ENCODE measurements at places on chromosomes 6 and 20. TPM values are rescaled to one million over a fixed set of nuclear protein-coding genes. Genes with fewer than 3 reads are reported as not detected.

GRCh38 chr6:156791320-156791850 lies 14.2 kb downstream of the ARID1B start:
- no peaks in the 10 kb centered on the region for H3K36me3 ChIP-seq
- no peak overlapping the region for H3K4me3 ChIP-seq
- peaks cover 81% of the 10 kb centered on the region for H3K4me1 ChIP-seq
- no peak for DNase-seq
- no peaks in the 10 kb centered on the region for H3K27me3 ChIP-seq

DNA sequence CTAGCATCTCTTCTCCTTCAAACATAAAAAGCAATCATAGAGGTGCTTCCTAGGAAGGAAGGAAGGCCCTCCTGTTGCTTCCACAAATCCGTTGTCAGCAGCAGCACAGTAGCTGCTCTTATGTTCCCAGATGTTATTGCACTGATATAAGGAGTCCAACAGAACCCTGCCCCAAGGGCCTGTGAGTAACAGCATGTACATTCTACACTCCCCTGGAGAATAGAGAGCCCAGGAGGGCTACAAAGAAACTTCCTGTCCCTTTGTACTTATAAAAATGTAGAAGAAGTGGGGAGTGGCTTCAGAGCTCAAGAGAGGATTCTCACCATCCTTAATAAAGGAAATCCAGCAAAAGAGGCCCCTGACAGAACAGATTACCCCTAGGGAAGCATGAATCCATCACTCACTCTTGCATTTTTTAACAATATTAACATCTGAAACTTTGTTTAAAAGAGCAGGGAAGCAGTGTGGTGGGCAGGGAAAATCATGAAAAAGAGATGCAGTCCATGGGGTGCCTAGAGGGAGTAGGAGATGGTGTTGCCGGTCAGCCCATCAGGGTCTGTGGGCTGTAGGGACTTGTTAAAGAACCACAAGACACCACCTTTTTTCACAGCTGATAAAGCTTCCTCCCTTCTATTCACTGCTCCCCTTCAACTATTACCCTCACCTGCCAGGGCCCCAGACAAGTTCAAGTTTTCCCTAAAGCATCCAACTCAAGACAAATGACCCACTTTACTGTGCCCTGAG lies 104.5 kb upstream of the ADGRF1 start:
- H3K4me3 ChIP-seq: no peak overlapping the region
- no peaks in the 10 kb centered on the region for H3K36me3 ChIP-seq
- DNase-seq: no peak
- H3K4me1 ChIP-seq: no peaks in the 10 kb centered on the region
- H3K27me3 ChIP-seq: no peaks in the 10 kb centered on the region

DNA sequence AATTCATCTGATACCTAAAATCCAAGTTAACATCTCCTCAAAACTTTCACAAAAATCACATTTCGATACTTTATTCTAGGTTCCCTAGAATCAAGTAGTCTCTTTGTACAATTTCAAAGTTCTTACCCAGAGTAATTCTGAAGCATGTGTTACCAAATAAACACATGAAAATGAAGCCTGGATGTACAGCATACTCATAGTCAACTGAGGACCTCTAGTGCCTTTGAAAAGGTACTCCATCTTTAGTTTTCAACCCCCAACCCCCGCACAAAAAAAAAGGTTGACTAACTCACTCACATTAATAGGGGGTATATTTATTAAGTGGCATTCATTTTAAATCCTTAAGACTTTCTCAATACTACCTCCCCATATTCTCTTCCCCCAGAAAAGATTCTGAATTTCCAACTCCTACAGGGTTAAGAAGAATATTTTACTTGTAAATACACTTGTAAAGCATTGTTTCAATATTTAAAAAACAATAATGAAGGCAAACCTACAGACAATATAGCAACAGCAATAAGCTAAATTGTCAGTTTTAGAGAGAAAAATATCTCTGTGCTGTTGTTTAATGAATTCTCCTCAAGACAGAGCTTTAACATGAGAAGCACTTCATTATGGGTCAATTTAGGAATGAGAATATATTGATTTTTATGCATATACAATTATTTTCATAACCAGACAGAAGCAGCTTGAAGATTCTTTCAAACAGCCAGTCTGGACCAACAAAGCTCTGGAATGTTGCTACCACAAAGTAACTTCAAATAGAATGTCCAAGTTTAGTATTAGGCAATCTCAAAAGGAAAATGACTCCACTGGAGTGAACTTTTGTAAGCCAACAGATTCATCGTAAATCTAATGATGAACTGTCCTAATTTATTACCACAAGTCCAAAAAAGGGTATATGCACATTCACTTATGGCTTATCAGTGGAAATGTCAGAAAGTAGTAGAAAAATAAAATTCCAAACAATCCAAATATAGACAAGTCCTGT lies 3.3 kb downstream of the PLN start:
- no peaks in the 10 kb centered on the region for H3K36me3 ChIP-seq
- DNase-seq: no peak
- no peaks in the 10 kb centered on the region for H3K27me3 ChIP-seq

GRCh38 chr6:24659561-24659960 lies 7.1 kb downstream of the TDP2 start:
- no peaks in the 10 kb centered on the region for H3K27me3 ChIP-seq
- peaks cover 14% of the 10 kb centered on the region for H3K36me3 ChIP-seq
- no peak for DNase-seq

Gene ADGRG6
- total RNA-seq: 0.35 TPM

- H3K36me3 ChIP-seq: no peaks in the 10 kb centered on the region
- no peak for DNase-seq
- no peak overlapping the region for H3K27ac ChIP-seq
- H3K4me1 ChIP-seq: no peaks in the 10 kb centered on the region
- H3K4me3 ChIP-seq: no peak overlapping the region
- H3K27me3 ChIP-seq: no peaks in the 10 kb centered on the region
Observed at GRCh38 chr6:54847799-54848597, 1.4 kb downstream of the FAM83B start.

GRCh38 chr20:62523473-62524203 lies 47.8 kb upstream of the GATA5 start:
- H3K4me3 ChIP-seq: no peak overlapping the region
- no peaks in the 10 kb centered on the region for H3K27me3 ChIP-seq
- DNase-seq: peak; percentile 59
- H3K36me3 ChIP-seq: no peaks in the 10 kb centered on the region

Gene PLEKHG1
- total RNA-seq: 9.4 TPM

Gene IMPG1
- not detected for total RNA-seq

GRCh38 chr6:110876806-110877564 lies 2.4 kb downstream of the AMD1 start:
- peak overlapping the region; percentile 99 for H3K27ac ChIP-seq
- H3K4me3 ChIP-seq: peak overlapping the region; percentile 95
- DNase-seq: no peak
- H3K4me1 ChIP-seq: peaks cover 59% of the 10 kb centered on the region
- no peaks in the 10 kb centered on the region for H3K27me3 ChIP-seq

Gene SLC4A11
- total RNA-seq: 3.1 TPM

DNA sequence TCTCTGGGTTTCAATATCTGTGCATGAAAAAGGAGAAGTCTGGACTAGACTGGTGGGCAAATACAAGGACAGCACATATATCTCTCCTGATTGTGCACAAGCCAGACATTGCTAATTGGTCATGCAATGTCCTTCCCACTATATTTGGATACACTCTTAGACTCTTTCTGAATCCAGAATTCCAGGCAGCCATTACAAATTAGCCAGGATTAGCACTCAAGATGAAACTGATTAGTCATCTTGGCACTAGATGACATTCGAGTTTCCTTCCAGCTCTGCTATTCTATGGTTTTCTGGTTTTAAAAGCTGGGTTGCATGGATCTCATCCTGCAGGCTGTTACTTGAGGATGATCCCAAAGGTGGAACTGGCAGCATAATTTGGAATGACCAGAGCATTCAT lies 73.2 kb downstream of the SCP2D1 start:
- H3K27me3 ChIP-seq: no peaks in the 10 kb centered on the region
- no peaks in the 10 kb centered on the region for H3K36me3 ChIP-seq
- no peak overlapping the region for H3K27ac ChIP-seq
- no peak for DNase-seq
- H3K4me1 ChIP-seq: no peaks in the 10 kb centered on the region
- no peak overlapping the region for H3K4me3 ChIP-seq

DNA sequence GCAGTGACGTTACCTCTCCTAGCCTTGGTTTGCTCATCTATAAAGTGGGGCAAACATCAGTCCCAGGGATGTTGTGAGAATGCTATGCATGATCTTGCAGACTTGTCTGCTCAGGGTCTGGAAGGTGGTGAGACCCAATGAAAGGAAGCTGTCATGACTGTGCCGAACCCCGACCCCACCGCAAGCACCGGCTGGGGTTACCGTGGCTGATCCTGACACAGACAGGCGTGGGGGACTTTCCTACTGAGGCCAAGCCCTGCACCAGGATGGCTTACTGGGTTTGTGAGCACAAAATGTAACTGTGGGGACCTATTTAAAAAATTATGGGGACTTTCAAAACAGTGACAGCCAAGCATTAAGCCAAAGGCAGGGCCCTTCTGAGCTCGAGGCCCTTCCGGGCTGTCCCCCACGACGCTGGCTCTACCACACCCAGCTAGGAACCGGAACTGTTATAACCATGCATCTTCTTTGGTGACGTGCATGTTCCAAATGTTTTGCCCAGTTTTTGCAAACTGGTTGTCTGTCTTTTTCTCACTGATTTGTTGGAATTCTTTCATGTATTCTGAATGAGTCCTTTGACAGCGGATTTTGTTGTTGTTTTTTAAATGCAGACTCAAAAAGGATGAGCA lies 76.6 kb upstream of the PMEPA1 start:
- no peak overlapping the region for H3K27ac ChIP-seq
- no peak overlapping the region for H3K4me3 ChIP-seq
- H3K27me3 ChIP-seq: no peaks in the 10 kb centered on the region
- no peaks in the 10 kb centered on the region for H3K36me3 ChIP-seq
- no peak for DNase-seq

Gene C2
- total RNA-seq: 0.73 TPM

Gene SLC17A1
- total RNA-seq: not detected

Gene RNF182
- not detected for total RNA-seq

Gene PPIL6
- not detected for total RNA-seq

GRCh38 chr6:35637911-35638310 lies 50.8 kb downstream of the FKBP5 start:
- DNase-seq: no peak
- H3K4me3 ChIP-seq: no peak overlapping the region
- peaks cover 8% of the 10 kb centered on the region for H3K36me3 ChIP-seq
- H3K4me1 ChIP-seq: peaks cover 30% of the 10 kb centered on the region
- H3K27ac ChIP-seq: no peak overlapping the region

- no peak overlapping the region for H3K27ac ChIP-seq
- no peaks in the 10 kb centered on the region for H3K36me3 ChIP-seq
- no peaks in the 10 kb centered on the region for H3K27me3 ChIP-seq
- peaks cover 7% of the 10 kb centered on the region for H3K4me1 ChIP-seq
Observed at GRCh38 chr6:166346965-166347364, 4.6 kb upstream of the SFT2D1 start.

GRCh38 chr6:56573624-56574023 lies 69.1 kb downstream of the DST start:
- no peak overlapping the region for H3K4me3 ChIP-seq
- H3K4me1 ChIP-seq: no peaks in the 10 kb centered on the region
- no peaks in the 10 kb centered on the region for H3K27me3 ChIP-seq
- no peak for DNase-seq

Gene DOK5
- total RNA-seq: 4.8 TPM

Gene FILIP1
- not detected for total RNA-seq

Gene CNKSR3
- 0.62 TPM for total RNA-seq

GRCh38 chr6:18654821-18655220 lies 267.7 kb downstream of the RNF144B start:
- H3K27me3 ChIP-seq: no peaks in the 10 kb centered on the region
- no peak overlapping the region for H3K27ac ChIP-seq
- no peak overlapping the region for H3K4me3 ChIP-seq
- DNase-seq: no peak

GRCh38 chr6:41573985-41574384 lies 27.8 kb downstream of the FOXP4 start:
- DNase-seq: no peak
- no peaks in the 10 kb centered on the region for H3K36me3 ChIP-seq

DNA sequence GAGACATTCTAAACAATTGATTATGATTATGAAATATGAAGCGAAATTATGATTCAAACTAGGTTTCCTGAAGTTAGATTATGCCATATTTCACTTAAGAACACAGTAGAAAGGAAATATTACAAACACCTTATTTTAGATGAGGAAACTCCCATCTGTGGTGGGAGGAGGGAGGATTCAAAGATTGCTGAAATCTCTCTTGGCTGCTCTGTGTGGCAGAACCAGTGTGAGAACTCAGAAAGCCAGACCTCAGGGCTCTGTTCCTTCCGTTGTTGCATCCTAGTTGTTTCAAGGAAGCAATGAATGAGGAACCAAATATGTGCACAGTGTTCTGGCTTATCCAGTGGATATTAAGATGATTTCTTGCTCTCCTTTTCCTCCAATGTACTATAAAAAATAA lies 2.1 kb downstream of the TAAR5 start:
- H3K27ac ChIP-seq: no peak overlapping the region
- H3K27me3 ChIP-seq: no peaks in the 10 kb centered on the region
- H3K4me3 ChIP-seq: no peak overlapping the region
- no peaks in the 10 kb centered on the region for H3K4me1 ChIP-seq
- DNase-seq: no peak

DNA sequence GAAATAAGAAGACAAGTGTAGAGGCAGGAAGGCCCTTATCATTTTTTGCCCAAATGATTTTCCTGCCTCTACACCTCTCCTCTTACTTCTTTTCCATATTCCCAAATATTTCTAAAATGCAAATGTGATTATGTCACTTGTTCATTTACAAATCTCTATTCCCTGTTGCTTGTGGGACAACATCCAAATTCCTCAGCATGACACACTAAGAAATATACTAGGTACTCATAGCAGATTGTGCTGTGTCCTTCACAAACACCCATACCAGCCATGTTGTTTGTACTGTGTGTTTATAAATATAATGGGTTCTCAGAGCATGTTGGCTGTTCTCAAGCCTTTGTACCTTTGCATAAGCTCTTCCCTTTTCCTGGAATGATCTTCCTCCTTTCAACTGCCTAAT lies 17.7 kb upstream of the FYN start:
- no peak overlapping the region for H3K4me3 ChIP-seq
- DNase-seq: no peak
- H3K27ac ChIP-seq: no peak overlapping the region
- H3K36me3 ChIP-seq: no peaks in the 10 kb centered on the region
- no peaks in the 10 kb centered on the region for H3K4me1 ChIP-seq

Gene CDSN
- not detected for total RNA-seq

GRCh38 chr6:15382089-15382488 lies 136.2 kb downstream of the JARID2 start:
- peaks cover 18% of the 10 kb centered on the region for H3K4me1 ChIP-seq
- DNase-seq: no peak
- no peak overlapping the region for H3K27ac ChIP-seq
- no peak overlapping the region for H3K4me3 ChIP-seq

GRCh38 chr20:32522776-32523612 lies 62.1 kb downstream of the NOL4L start:
- no peaks in the 10 kb centered on the region for H3K27me3 ChIP-seq
- DNase-seq: no peak
- peaks cover 26% of the 10 kb centered on the region for H3K36me3 ChIP-seq

- peaks cover 14% of the 10 kb centered on the region for H3K36me3 ChIP-seq
- H3K4me3 ChIP-seq: no peak overlapping the region
- H3K4me1 ChIP-seq: no peaks in the 10 kb centered on the region
- no peak overlapping the region for H3K27ac ChIP-seq
Observed at GRCh38 chr20:62286493-62287064, 16.2 kb upstream of the ADRM1 start.
